ENCODE measurements at places on chromosomes 1 and 21. TPM values are rescaled to one million over a fixed set of nuclear protein-coding genes. Genes with fewer than 3 reads are reported as not detected.

DNA sequence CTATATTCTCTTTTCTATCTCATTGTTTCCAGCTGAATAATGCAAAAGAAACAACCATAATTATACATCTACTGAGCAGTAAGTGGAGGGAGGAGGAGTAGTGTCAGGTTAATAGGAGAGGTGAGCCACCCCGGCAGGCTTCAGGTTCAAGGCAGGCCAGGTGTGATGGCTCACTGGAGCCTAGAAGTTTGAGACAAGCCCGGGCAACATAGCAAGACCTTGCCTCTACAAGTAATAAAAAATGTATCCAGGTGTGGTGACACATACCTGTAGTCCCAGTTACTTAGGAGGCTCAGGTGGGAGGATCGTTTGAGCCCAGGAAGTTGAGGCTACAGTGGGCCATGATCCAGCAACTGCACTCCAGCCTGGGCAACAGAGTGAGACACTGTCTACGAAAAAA is 1.9 kb upstream of the DIP2A start:
- no peak for DNase-seq

DNA sequence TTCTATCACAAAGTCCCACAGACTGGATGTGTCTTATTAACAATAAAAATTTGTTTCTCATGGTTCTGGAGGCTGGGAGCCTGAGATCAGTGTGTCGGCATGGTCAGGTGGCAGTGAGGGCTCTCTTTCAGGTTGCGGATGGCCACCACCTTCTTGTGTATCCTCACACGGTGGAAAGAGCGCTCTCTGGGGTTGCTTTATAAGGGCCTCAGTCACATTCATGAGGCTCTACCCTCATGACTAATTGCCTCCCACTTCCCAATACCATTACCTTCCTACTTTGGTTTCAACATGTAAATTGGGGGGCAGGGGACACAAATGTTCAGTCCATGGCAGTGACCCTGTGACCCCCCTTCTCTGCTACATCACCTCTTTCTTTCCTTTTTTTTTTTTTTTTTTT is 20.7 kb upstream of the MX1 start:
- peak; percentile 31 for DNase-seq

Gene SMCP
- not detected for total RNA-seq

Gene UMODL1
- 0.15 TPM for total RNA-seq

Gene CYP2J2
- total RNA-seq, result 5.5 TPM

Gene C1orf53
- 10.3 TPM for total RNA-seq

- no peak for DNase-seq
Observed at GRCh38 chr1:231793893-231794292, 167.3 kb downstream of the DISC1 start.

DNA sequence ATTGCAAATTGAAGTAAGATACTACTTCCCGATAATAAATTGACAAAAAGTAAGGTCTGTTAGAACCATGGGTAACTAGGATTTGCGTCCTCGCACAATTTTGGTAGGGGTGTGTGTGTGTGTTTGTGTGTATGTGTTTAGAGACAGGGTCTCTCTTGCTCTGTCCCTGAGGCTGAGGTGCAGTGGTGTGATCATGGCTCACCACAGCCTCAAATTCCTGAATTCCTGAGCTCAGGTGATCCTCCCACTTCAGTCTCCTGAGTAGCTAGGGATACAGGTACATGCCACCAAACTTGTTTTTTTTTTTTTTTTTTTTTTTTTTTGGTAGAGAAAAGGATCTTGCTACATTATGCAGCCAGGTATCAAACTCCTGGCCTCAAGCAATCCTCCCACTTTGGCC is 209.2 kb upstream of the ESRRG start:
- no peak for DNase-seq

DNA sequence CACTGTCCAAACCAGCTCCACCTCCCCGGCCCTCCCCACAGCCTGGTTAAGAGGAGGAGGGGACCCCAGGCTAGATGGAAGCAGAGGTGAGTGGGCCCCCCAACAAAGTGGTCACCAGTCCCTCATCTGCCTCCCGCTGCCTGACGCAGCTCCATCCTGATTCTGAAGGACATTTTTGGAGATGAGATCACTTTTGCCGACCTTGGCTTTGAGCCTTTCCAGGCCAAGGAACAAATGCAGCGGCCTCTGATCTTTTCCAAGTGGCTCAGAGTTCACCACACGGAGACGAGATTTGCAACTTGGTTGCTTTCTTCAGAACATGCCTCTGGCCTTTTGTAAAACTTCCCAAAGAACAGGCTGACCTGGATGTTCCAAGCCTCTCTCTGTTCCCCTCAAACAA is 223.1 kb downstream of the NPHP4 start:
- no peak for DNase-seq

- no peak for DNase-seq
Observed at GRCh38 chr1:101360506-101360905, 123.7 kb downstream of the S1PR1 start.

DNA sequence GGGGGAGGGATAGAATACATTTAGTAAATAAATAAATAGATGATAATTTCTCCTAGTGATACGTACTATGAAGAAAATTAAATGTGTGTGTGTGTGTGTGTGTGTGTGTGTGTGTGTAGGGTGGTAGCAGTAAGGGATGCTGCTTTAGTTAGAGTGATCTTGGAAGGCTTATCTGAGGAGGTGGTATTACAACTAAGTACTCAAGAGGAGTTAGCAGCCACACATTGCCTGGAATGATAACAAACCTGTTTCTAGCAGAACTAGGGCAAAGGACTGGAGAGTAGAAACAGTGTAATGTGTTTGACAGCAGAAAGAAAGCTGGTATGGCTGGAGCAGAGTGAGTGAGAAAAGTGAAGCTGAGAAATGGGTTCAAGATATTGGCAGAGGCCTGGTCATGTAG is 58.3 kb upstream of the FASLG start:
- no peak for DNase-seq

Gene CCDC27
- total RNA-seq, result not detected

GRCh38 chr1:192749349-192749748 is 59.5 kb upstream of the RGS2 start:
- DNase-seq, result no peak

Gene LENEP
- 3.0 TPM for total RNA-seq

- DNase-seq, result no peak
Observed at GRCh38 chr1:226373376-226373775, 34.5 kb downstream of the PARP1 start.

- no peak for DNase-seq
Observed at GRCh38 chr1:79633456-79633855, 626.9 kb upstream of the ADGRL4 start.

DNA sequence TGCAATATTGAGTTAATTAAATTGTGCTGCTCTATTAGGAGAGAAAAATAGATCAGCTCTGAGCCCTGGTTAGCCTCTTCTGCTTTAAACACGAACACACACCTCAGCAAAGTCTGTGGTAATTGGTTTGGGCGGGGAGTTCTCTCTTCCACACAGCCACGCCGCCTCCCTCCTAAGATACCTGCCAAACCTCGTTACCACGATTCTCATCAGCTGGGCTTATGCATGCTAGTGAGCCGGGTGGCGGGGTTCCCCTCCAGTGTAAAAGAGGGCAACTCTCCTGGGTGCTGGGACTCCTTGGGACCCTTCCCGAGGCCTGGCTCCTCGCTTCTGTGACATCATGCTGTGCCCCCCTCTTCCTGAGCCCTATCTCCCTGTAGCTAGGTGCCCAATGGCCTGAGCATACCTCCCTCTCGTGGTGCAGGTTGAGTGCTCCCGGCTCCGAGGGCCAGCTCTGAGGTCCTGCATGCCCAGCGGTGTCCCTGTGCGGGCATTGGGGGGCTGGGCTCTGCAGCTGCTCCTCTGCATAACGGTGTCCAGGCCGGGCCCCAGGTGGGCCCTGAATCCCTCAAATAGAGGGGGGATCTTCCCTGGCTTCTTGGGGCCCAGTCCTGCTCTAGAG is 182.9 kb downstream of the PRDM16 start:
- no peak for DNase-seq
